ENCODE measurements at places on chromosomes 5 and 9.

DNA sequence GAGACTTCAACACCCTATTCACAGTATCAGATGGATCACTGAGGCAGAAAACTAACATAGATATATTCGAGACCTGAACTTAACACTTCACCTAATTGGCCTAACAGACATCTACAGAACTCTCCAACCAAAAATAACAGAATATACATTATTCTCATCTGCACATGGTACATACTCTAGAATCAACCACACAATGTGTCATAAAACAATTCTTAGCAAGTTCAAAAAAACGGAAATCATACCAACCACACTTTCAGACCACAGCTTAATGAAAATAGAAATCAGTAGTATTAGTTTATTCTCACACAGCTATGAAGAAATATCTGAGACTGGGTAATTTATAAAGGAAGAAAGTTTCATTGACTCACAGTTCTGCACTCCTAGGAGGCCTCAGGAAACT lies 387.9 kb downstream of the DEPDC1B start:
- DNase-seq: no peak

DNA sequence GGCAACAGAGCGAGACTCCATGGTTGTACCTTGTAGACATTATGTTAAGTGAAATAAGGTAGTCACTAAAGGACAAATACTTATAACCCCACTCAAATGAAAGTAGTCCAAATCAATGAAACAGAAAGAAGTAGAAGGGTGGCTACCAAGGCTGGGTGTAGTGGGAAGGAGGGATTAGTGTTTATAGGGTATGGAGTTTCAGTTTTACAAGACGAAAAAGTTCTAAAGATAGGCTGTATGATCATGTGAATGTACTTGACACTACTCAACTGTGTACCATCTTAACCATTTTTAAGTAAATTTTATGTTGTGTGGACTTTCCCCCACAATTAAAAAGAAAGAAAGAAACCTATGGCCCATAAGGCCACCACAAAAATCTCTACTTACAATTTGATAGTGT lies 32.2 kb downstream of the ALDH7A1 start:
- no peak for DNase-seq

DNA sequence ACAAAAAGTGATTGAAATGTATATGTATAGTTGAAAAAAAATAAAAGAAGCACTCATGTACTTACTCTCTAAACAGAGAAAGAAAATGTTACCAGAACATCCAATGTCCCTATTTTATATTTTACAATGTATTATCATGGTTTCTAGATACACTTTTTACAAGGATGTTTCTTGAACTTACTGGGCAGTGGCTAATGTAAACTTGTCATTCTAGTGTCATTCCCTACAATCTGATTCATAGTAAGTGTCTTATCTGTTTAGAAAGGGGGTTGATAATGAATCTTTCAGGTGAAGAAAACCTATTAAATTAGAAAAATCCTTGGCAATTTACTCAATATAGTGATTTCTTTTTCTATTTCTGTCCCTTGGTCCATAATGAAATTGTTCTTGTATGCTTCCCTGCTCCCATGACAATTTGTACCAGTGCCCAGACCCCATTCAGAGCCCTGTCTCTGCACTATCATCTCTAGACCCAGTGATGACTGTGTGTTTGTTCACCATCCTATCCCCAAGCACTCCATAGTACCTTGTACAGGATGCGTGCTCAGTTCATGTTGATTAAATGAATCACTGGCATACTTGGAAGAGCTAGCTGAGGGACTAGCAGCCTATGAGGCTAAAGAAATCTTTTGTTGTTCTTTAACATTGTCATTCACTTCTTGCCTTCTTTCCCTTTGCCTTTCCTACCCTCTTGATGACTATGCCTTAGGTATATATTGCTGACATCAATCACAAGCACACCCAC lies 101.2 kb downstream of the HMHB1 start:
- no peak for DNase-seq

DNA sequence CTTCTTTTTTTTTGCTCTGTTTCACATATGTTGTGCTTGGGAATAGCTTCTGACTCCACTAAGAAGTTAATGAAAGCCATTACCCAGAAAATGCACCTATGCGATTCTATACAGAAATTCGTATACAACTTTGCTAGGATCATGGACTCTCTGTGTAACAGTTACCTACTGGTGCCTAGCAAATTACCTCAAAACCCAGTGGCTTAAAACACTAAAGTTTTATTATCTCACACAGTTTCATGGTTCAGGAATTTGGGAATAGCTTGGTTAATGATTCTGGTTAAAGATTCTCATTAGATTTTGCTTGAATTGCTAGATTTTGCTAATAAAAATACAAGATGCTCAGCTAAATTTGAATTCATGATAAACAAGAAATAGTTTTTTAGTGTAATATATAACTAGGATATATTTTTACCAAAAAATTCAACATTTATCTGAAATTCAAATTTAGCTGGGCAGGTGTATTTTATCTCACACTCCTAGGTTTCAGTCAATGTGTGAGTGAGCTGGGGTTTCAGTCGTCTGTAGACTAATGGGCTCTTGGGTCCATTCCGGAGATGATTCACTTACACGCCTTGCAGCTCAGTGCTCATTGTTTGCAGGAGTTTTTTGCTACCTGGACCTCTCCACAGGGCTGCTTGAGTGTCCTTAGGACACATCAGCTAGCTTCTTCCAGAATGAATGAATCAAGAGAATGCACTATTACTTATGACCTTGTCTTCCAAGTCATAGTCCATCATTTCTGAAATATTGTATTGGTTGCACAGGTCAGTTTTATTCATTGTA lies 75.1 kb downstream of the MROH2B start:
- no peak for DNase-seq

GRCh38 chr9:5455181-5455580 lies 4.8 kb downstream of the CD274 start:
- DNase-seq: no peak

- DNase-seq: no peak
Observed at GRCh38 chr9:17116400-17116837, 18.4 kb upstream of the CNTLN start.

- DNase-seq: no peak
Observed at GRCh38 chr5:149799119-149799623, 69.1 kb downstream of the PPARGC1B start.

DNA sequence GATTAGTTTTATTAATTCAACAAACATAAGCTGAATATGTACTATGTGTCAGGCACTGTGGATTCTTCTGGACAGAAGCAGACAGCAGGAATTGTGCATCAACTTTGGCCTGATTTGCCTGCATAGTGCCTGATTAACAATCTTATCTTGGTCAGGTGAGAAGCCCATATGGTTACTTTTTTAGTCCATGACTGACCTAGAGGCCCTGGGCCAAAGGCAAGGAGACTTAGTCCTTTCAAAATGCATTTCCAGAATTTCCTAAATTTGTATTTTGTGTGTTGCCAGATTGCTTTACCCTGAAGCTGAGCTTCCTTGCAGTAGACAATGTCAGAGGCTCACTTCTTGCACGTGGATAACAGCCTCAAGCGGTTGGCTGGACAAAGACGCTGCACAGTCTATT lies 286.7 kb downstream of the SPOCK1 start:
- DNase-seq: no peak

GRCh38 chr5:94802450-94802849 lies 184.0 kb downstream of the SLF1 start:
- DNase-seq: no peak

DNA sequence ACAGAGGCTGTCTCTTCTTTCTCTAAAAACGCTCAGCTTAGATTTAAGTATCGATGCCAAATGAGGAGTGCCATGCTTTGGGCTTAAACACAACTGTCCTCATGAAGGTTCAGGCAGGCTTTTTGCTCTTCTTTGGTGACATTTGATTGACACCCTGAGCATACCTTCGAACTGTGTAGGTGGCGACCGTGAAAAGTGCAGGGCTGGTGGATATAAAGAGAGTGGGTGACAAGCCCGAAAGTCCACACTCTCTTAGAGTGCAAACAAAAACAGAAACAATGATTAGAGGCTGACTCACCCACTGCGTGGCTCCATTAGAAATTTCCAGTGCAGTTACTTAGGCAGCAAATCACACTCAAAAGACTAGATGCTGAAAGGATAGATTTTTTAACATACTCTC lies 141.7 kb downstream of the SYK start:
- no peak for DNase-seq

DNA sequence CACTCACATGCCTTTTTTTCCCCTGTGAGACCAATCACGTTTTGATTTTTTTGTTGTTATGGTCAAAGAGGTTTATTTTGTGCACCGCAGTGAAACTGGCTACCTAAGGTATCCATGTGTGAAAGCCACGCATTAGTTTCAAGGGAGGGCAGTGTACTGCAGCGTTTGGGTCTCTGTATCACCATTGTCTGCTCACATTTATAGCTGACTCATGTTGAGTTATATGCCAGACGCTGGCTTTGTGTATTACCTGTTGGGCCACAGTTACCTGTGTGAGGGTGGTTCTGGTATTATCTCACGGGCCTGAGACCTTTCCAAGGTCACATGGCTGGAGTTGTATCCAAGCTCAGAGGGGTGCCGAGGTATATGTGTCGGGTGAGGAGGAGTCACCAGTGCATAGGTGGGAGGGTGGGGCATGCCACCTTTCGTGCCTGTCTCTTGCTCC lies 75.8 kb downstream of the ARHGAP26 start:
- DNase-seq: no peak

GRCh38 chr5:149519601-149520000 lies 31.6 kb downstream of the CSNK1A1 start:
- DNase-seq: no peak

DNA sequence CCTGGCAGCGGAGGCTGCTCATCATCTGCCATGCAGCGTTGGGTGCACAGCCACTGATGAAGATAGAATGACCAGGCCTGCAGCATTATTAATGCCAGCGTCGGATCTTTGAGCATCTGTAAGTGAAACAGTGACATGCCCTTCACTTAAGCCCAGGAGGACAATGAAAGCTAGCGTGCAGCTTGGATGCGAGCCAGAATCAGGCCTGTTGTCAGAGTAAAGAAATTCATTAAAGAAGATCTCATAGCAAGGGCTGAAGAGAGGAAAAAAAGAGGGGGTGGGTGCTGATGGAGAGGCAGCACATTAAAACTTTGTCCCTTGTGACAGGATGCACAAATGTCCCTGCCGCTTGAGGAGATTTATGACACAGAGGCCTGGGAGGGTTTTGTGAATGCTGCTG lies 186.1 kb upstream of the MAST4 start:
- no peak for DNase-seq

- DNase-seq: no peak
Observed at GRCh38 chr5:161685461-161685860, at the start of gene GABRA6. TSS of gene GABRA6 (plus strand) at chr5:161685721. CDS start at chr5:161685990, 269 bp downstream.

DNA sequence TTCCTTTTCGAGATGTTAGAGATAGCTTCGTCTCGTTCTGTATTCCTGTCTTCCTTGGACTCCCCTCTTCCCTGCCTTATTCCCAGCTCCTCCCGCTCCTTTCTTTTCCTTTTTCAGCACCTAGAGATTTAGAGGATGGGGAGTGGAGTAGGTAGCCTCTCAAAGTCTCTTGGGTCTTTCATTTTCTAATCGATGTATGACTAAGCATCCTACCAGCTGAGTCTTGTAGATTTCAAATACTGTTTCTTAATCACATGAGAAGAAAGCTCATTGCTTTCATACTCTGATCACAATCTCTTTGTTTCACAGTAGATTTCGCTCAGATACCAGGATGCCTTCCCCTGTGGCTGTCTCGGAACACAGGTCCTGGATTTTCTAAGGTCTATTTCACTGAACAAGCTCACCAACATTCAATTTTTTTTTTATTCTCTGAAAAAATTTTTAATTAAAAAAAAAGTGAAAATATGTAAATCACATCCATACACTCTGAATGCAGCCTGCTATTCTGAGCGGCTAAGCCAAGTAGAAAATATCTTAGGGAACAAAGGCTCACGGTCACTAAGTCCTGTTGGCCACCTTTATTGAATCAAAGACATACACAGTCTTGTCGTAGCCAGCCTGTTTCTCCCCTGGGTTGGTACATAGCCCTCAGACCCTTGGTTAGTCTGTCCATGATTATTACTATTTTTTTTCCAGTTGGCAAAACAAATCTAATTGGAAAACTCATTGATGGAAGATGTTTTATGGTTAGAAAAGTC lies 413.8 kb downstream of the KDM4C start:
- no peak for DNase-seq

DNA sequence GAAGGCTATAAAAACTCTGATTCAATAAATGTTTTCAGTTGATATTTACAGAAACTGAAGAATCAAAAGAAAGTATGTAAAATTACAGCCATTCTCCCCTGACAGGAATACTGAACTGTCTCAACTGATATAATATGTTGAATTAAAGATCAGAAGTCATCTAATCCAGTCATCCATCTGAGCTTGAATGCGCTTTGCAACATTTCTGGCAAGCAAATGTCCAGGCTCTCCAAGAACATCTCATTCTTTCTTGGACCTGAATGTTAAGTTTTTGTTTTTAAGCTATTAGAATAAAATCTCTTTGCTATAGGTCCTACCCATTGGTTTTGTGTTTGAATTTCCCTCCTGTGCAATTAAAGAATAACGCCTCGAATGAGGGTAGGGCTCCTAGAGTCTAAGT lies 120.5 kb downstream of the MPDZ start:
- no peak for DNase-seq

DNA sequence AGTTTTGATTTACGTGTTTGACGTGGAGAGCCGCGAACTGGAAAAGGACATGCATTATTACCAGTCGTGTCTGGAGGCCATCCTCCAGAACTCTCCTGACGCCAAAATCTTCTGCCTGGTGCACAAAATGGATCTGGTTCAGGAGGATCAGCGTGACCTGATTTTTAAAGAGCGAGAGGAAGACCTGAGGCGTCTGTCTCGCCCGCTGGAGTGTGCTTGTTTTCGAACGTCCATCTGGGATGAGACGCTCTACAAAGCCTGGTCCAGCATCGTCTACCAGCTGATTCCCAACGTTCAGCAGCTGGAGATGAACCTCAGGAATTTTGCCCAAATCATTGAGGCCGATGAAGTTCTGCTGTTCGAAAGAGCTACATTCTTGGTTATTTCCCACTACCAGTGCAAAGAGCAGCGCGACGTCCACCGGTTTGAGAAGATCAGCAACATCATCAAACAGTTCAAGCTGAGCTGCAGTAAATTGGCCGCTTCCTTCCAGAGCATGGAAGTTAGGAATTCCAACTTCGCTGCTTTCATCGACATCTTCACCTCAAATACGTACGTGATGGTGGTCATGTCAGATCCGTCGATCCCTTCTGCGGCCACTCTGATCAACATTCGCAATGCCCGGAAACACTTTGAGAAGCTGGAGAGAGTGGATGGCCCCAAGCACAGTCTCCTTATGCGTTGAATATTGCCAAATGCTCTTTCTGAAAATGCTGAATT lies 850 bp downstream of the RRAGA start:
- no peak for DNase-seq

GRCh38 chr5:77218263-77218662 lies 7.8 kb downstream of the PDE8B start:
- DNase-seq: no peak

DNA sequence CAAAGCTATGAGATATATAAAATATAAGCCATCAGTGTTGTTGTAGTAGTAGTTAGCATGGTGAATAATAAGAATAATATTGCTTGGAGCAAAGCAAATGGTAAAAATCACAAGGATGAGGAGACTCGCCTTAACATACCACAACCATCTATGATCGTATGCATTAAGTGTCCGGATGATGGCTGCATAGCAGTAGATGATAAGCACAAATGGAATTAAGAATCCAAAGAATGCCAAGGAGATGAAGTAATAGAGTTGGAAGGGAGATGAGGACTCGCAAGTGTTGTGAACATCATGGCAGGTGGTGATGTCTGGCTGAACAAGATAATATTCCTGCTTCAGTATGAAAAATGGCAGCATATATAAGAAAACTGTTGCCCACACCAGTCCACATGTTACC lies 5.5 kb downstream of the F2RL2 start:
- DNase-seq: no peak

- DNase-seq: no peak
Observed at GRCh38 chr9:126413391-126414068, 86.9 kb downstream of the MVB12B start.

Measured in activated CD4-positive, alpha-beta T cell treated with anti-CD3 and anti-CD28 coated beads for 48 hours (primary cell).